ENCODE measurements at places on chromosomes 4 and X.

GRCh38 chrX:120751683-120752082 lies 121.8 kb upstream of the C1GALT1C1 start:
- DNase-seq = no peak

DNA sequence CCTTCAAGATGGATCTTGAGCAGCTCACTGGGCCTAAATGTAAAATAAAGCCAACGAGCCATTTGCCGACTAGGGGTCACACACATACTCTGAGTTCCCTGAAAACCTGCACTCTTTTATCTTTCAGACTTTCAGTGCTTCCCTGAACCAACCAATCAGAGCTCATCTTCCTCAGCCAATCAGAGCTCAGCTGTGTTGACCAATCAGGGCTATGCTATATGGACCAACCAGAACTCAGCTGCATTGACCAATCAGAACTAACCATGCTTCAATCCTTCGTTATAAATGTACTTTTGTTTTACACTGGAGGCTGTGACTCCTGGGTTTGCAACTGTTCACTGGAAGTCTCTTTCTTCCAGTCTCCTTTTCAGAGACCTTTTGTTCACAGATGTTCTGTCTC lies 19.3 kb downstream of the SLC25A53 start:
- no peak for DNase-seq

GRCh38 chr4:72077346-72077745 lies 45.5 kb downstream of the NPFFR2 start:
- DNase-seq = no peak

GRCh38 chr4:158446106-158446505 lies 75.6 kb upstream of the RXFP1 start:
- DNase-seq = no peak

- no peak for DNase-seq
Measured at GRCh38 chr4:39889226-39889625, 88.5 kb downstream of the PDS5A start.

- DNase-seq = no peak
Measured at GRCh38 chrX:46574774-46575381, 1.3 kb downstream of the CHST7 start.

DNA sequence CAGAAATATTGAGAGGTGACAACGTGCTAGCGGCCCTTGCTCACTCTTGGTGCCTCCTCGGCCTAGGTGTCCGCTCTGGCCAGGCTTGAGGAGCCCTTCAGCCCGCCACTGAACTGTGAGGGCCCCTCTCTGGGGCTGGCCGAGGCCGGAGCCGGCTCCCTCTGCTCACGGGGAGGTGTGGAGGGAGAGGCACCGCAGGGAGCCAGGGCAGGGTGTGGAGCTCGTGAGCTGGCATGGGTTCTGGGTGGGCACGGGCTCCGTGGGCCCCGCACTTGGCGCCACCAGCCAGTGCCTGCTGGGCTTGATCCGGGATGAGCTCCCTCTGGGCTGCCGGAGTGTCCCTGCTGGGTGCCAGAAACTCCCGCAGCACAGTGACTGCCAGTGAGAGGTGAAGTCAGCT lies 16.0 kb upstream of the VAMP7 start:
- no peak for DNase-seq

DNA sequence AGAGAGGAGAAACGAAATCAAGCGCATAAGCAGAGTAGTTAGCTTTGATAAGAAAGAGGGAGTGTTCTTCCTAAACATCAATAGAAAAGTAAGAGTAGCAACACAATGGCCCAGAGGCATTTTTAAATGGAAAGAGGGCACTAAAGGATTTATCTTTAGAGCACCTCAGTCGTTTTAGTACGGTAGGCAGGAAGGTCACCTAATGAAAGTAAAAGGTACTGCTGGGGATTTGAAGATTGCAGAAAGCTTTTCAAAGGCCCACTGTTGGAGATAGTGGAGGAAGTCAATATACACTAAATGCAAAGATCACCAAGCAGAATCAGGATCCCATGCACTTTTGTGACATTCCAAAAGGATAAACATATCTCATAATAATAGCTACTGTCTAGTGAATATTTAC lies 667.7 kb upstream of the GRID2 start:
- DNase-seq = no peak

DNA sequence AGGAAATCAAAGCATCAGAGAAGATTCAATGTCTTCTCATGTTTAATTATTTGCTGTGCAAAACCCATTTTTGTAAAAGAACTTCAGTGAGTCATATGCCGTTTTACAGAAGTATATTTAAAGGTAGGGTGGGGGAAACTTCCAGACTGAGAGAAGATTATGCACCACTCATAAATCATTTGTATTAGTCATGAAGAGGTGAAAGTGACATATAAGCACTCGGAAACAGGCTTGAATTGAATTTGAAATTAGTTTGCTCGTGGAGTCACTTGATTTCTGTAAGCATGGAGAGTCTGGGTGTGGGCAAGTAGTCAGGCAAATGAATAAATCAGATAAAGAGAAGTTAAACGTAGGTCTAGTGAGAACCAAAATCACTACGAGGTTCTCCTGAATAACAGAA lies 335.1 kb downstream of the ANK2 start:
- DNase-seq = no peak

DNA sequence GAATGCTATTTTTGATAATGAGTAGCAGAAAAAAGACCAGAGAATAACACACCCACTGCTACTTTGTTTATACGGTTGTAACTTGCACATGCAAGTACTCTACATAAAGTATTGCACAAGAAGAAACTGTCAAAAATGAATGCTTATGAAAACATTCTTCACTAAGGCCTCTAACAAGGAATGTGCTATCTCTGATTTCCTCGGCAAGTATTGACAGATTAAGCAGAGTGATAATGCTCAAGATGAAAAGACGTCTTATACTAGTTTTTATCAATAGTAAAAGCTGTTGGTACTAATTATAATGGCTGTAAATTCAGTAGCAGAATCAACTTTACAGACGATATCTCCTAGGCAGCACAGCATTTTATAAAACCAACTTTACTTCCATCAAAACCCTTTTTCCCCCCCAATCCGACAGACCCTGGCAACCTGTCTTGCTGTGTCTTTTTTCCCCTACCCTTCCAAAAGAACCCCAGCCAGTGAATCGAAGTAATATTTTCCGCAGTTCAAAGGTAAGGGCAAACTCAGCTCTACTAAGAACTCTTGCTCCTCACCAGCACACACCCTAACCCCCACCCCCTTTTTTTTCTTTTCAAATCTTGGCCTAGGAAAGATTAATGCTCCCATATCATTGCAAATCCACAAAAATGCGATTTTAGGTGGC lies 1.5 kb downstream of the FRYL start:
- no peak for DNase-seq

GRCh38 chr4:3225071-3225850 lies 23.7 kb upstream of the MSANTD1 start:
- DNase-seq = no peak

DNA sequence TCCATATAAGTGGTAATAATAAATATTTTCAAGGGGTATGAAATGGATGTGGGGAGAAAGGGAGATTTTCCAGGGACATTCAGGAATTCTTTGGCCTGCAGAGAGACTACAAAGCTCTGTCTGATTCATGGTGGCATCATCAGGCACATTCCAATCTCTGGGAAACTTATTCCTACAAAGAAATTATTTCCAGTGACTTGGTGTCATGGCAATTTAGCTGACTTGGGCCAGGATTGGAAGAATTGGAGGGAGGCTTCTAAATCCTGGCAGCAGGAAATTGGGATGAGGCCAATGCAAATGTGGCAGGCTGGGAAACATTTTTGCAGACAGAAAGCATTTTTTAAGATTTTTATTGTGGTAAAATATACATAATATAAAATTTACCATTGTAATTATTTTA lies 204.6 kb downstream of the RTL9 start:
- no peak for DNase-seq

DNA sequence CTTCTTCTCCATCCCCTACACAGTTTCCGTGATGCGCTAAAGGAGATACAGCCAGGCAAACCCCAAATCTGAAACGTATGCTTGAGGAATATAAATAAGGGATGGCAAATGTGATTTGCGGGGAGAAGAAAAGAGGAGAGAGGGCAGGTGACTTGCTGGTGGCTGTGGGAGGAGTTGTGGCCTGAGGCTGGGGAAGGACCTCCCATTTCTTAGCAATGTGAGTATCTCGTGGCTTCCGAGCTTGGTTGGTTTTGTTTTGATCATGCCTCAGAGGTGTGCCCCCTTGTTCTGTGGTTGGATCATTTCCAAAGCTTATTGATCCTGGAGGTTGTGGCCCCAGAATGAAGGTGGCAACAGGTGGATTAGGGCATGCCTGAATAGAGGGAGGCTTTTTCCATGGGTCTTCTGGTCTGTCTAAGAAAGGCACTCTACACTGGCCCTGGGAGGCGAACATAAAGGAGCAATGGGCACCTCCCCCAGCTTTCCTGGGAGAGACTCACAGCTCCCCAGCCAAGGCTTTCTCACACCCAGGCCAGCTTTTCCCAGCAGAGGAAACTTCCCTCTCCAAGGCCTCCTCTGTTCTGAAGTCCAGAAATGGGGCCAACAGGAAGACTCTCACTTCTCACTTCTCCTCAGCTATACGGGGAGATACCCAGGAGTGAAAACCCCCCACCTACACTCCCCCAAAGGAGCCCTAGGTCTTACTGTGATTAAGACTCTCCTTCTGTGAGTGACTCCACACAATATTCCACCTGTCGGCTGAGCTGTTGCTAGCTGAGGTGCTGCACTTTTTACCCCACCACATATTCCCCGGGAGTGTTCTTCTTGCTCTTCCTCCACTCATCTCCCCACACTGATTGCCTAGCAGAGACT lies 40.0 kb downstream of the C4orf51 start:
- DNase-seq = no peak

DNA sequence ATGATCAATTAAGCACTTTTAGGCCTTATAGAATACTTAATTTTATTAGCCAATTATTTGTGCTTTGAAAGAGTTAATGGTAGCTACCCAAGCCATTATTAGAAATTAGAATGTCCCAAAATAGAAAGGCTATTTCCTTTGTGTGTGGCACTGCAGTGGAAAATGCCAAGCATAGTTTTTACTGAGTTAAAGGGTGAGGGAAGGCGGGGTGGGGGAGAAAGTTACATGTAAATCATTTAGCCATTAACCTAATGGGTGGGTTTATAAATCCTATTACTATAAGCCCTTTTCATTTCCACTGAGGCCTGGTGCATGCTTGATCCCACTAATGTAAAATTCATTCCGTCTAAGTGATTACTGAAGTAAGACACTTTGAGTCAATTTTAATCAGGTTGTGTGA lies 105.8 kb downstream of the POLA1 start:
- DNase-seq = no peak

DNA sequence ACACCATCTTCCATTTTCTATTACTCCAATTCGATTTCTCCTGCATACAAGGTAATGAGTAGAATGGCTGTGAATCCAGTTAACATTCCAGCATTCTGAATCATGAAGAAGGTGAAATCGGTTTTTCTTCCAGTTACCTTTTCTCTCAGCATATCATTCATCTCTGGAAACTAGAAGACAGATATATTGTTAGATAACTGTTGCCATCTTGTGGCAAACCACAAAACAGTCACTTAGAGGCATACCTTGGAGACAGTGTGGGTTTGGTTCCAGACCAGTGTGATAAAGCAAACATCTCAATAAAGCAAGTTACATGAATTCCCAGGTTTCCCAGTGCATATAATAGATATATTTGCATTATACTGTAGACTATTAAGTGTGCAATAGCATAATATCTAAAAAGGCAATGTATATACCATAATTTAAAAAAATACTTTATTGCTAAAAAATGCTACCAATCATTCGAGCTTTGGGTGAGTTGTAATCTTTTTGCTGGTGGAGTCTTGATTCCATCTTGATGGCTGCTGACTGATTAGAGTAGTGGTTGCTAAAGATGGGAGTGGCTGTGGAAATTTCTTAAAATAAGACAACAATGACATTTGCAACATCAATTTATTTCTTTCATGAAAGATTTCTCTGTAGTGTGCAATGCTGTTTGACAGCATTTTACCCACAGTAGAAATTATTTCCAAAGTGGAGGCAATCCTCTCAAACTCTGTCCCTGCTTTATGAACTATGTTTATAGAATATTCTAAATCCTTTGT lies 82.1 kb downstream of the SLC39A8 start:
- DNase-seq = no peak

DNA sequence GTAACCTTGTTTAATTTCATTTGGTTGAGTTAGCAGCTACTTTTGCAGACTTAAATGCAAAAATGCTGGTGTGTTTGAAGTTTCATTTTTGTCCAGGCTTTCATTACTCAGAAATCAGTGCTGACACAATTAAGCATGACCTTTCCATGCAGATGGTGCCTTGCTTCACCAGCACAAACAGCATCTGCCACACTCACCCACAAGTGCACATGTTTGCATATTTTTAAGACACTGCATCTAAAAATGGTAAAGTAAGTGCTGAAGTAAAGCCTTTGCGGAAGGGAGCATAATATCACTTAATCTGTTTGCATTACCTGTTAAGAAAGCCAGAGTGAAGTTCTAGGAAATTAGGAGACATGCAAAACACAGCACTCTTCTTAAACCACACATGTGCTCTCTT lies 7.3 kb upstream of the DAPP1 start:
- no peak for DNase-seq

DNA sequence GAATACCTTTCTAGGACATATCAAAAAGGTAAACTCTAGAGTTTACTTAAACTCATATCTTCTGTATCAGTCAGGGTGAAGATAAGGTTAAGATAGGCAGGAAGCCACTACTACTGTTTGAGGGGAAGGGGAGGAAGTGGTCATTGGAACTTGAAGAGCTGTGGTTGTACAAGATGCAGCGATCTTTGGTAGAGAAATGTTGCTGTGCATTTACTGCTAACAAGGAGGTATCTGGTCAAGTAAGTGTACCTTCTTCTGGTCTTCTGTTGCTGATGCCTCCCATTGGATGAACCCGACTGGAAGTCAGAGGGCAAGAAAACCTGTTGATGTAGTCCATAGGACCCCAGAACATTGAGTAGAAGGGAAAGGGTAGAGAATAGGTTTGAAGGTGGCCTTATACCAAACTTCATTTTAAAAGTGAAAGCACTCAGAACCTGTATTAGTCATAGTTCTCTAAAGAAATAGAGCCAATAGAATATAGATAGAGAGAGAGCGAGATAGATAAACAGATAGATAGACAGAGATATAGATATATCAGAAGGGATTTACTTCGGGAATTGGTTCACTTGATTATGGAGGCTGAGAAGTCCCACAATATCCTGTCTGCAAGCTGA lies 47.9 kb upstream of the TSPAN5 start:
- no peak for DNase-seq

- DNase-seq = no peak
Measured at GRCh38 chr4:120844528-120844921, 78.0 kb downstream of the PRDM5 start.

DNA sequence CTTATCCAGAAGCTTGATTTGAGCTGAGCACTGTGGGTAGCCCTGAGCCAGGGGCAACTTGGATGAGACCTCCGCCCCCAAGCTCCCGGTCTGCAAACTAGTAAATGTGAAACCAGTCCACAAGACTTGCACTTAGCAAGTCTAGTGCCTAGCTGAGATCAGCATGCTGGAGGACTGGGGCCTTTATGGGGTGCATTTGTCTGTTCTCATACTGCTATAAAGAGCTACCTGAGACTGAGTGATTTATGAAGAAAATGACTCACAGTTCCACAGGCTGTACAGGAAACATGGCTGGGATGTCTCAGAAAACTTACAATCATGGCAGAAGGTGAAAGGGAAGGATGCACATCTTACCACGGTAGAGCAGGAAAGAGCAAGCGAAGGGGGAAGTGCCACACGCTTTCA lies 42.1 kb upstream of the HOPX start:
- DNase-seq = no peak

All from caudate nucleus (tissue), 63 donors.